ENCODE measurements at places on chromosomes 1 and 21.

DNA sequence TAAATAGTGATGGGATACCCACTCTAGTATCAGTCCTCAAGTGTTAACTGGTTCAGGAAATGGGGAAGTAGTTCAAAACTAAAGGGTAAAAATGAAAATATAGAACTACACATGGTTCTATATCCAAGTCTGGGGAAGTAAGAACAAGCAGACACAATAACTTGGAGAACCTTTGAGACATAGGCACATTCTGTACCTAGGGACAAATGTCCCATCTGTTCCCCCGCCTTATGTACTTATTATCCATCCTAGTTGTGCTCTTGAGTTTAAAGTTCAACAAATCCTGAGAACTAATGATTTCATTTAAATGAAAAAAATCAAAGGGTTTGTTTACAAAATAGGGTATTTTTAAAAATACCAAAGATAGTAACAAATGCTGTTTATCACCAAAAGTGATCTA, 32.5 kb downstream of the WNT2B start:
- DNase-seq: no peak

DNA sequence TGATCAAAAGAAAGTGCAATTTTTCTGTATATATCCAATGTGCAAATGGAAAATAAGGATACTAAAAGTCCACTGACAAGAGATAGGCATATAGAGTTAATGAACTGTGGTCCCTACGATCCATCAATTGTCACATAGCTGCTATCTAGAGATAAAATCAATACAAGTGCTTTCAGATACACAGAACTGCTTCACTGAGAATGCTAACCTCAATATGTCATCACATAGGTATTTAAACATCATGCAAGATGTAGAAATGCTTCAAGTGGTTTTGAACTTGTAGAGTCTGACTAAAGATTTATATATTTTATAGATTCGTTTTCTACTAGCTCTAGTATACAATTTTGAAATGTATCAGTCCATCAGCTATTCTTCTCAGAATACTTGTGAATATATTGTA, 1604.7 kb downstream of the PLA2G4A start:
- no peak for DNase-seq

DNA sequence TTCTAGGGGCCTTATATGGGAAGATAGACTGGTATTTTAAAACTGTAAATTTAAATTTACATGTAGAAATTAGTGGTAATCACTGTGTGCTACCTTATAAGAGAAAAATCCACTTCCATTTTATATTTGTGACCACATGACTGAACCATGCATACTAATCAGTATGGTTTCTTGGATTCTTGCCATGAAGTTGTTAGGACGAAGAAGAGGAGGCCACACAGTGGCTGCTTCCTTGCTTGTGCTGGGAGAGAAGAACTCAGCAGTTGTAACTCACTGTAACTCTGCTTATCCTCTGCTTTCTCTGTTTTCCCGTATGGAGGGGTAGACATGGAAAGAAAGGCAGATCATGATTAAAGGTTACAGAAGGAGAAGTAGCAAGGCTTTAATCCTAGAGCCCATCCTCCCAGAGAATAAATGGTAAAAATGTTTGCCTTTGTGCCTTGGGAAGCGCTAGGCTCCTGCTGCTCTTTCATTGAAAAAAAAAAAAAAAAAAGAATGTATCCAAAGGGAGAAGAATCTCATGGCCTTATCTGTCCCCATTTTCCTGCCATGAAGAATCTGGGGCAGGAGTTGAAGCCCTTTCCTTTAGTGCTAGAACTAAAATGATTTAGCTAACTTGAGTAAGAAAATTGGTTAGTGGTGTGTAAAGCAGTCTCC, 32.4 kb downstream of the KCTD3 start:
- no peak for DNase-seq

GRCh38 chr1:109457819-109458218, 8.5 kb upstream of the SYPL2 start:
- DNase-seq: no peak

GRCh38 chr1:32907435-32907834, 6.2 kb upstream of the TMEM54 start:
- no peak for DNase-seq

- no peak for DNase-seq
These were observed 14.9 kb downstream of the ZBTB18 start for GRCh38 chr1:244065960-244066388.

- no peak for DNase-seq
These were observed 2.6 kb downstream of the IVNS1ABP start for GRCh38 chr1:185314411-185314810.

DNA sequence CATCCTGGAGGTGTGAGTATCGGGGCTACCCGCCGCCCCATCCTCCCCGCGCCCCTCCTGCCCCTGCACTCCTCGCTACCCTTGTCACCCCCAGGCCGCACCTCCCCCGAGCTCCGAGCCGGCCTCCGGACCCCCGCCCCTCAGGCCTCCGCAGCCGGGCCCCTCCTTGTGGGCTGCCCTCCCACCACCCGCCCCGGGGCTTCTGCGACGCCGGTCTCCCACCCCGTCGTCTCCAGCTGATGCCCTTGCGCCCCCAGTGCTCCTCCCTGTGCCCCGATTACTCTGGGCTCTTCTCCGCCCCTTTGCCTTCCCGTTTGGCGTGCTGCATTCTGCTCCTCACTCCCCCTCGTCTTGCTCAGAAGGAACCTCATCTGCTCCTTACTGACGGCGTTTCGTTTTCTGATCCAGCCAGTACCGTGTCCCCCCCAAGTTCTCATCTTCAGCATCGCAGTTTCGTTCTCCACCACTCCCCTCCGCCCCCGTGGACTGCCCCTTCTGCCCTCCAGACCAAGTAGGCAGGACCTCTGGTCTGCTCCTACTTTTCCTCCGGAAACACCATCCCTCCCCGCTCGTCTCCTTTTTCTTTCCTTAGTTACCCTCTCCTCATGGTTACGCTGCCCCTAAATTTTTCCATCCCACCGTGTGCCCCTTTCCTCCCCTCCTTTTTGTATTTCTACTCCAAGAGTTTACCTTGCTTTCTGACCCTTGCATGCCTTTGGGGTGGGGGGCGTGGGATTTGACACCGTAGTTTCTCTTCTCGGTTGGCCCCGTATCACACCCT, 841 bp downstream of the SNX27 start:
- DNase-seq: no peak

DNA sequence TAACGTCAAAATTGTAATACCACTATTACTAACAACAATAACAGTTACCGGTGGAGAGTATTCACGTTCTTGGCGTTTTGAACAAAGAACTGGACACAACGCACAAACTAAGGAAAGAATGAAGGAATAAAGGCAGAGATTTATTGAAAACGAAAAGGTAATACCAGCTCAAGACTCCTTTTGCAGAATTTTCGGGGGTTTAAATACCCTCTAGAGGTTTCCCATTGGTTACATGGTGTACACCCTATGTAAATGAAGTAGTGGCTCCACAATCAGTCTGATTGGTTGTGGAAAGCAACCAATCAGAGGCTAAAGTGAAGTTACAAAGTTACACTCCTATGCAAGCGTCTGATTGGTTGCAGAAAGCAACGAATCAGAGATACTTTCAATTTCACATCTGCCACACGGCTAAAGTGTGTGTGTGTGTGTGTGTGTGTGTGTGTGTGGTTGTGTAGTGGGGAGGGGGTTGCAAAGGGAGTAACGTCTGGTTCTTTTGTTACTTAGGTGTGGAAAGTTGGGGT, 1.1 kb upstream of the GTF2B start:
- DNase-seq: no peak

- DNase-seq: no peak
These were observed 61.2 kb downstream of the AK4 start for GRCh38 chr1:65209005-65209885.

DNA sequence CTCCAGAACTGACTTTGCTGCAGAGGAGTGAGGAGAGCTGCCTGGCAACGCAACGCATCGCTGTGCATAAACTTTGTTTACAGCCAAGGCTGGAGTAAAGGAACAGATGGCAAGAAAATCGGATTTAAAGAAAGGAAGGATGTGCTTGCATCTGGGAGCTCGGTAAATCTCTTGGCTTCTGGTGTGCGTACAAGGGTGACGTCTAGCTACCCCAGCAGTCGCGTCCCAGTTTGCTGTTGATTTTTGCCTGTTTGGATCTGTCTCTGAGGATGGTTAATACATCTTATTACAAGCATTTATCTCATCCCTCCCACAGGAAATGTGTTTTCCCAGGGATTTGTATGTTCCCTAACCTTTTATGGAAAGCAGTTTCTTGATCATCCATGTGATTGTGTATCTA, 73.3 kb upstream of the RALGPS2 start:
- no peak for DNase-seq

GRCh38 chr21:36297406-36297937, 22.5 kb upstream of the MORC3 start:
- no peak for DNase-seq

- no peak for DNase-seq
These were observed 35.4 kb downstream of the ADCY10 start for GRCh38 chr1:167878372-167879160.

- no peak for DNase-seq
These were observed 14.0 kb upstream of the NCF2 start for GRCh38 chr1:183604038-183604808.

DNA sequence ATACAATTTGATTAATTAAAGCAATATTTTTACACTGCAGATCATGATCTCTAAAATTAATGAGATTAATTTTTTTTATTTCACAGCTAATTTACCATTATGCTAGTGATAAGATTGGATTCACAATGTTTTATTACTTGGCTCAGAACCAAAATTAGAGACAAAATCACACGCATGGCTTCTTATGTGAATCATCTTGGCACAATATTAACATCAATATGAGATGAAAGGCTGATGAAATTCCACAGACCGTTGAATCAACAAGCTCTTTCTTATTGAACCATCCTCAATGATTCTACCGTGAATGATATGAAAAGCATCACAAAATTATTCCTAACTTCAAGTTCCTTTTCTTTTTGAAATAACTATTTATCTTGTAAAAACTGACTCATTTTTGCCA, 544.9 kb downstream of the KCNT2 start:
- DNase-seq: no peak

- no peak for DNase-seq
These were observed 209.8 kb downstream of the PTPRC start for GRCh38 chr1:198848649-198849048.

- no peak for DNase-seq
These were observed 497.1 kb downstream of the PTPRC start for GRCh38 chr1:199135901-199136300.

DNA sequence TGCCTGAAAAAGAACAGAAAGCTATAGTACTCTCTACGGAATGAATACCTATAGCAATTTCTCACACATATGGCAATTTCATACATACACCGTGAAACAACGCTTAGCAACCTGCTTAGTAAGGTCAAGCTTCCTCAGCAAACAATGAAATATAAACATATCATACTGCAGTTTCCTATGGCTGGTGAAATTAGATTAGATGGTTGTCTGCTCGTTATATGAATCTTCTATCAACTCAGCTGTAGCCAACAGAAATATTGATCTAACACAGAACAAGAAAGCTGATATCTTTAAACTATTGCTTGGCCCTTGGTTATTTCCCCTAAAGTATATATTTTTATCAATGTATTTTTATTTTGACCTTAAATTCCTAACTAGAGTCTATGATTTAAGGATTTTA, 187.8 kb downstream of the SLC44A5 start:
- no peak for DNase-seq

- no peak for DNase-seq
These were observed 200.3 kb downstream of the HHIPL2 start for GRCh38 chr1:222347627-222348026.

DNA sequence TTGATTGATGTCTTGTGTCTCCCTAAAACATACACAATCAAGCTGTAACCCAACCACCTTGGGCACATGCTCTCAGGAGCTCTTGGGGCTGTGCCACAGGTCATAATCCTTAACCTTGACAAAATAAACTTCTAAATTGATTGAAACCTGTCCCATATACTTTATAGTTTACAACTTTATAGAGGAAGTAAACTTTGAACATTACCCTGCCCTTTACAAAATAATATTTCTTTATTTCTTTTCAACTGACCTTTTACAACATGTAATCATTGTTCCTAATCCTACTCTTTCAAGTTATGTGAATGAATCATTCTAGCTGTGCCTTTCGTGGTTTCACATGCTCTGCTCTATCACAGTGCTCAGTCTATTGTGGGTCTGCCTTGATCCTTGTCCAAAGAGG, 118.3 kb upstream of the ATP1A1 start:
- DNase-seq: no peak

- DNase-seq: no peak
These were observed 5.1 kb downstream of the HOOK1 start for GRCh38 chr1:59819566-59820438.

DNA sequence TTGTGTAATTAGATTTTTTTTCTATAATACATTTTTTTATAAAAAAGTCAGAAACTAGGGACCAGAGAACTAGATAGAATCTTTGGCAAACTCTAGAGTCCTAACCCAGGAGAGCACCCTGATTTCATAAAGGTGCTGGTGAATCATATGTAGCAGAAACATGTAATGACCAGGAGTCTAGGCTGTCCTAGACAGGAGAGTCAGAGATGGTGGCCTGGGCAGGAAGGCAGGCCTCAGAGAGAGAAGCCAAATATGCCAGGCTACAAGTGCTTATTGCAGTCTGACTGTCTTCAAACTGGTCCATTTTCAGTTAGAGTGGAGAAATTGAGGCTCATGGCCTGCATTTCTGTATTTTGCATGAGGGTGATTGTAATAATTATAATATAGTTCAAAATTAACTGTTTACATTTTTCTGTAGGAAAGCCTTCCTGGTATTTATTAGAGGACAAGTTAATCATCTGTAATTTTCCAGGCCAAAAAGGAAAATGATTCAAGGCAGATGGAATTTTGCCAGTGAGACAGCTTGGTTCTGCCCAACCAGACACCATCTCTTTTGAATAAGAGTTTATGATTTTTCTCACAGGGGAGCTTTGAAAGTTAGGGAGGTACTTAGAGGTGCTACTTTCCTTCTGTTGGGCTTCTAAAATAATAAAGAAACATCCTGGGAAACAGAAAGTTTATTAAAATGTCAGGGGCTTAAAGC, 129.8 kb downstream of the S1PR1 start:
- no peak for DNase-seq

DNA sequence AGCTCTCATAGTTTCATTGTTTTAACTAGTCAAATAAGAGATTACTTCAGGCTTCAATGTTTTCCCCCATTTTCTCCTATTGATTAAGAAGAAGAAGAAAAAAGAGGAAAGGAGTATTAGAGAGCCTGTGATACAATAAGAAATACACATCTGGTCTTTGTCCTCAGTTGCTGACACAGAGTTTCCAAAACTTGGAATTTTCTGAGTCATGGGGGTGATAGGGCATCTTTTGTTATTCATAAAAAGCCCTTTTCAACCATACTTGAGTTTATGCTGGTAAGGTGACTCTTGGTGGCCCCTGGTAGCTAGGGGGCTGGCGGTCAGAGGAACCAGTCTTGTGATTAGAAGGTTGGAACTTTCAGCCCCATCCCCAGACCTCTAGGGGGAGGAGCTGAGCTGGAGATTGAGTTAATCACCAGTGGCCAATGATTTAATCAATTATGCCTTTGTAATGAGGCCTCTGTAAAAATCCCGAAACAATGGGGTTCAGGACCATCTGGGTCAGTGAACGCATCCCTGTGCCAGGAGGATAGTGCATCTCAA, 28.9 kb upstream of the KLF18 start:
- DNase-seq: no peak
